Activated T-cell treated with anti-CD3 and anti-CD28 coated beads, Interleukin-2, amount 50 U/mL, for 72 hours (primary cell): ENCODE measurements at places on chromosomes 12 and 14. TPM values are rescaled to one million over a fixed set of nuclear protein-coding genes. Genes with fewer than 3 reads are reported as not detected.

GRCh38 chr14:33796356-33796755, 154.5 kb downstream of the EGLN3 start:
- DNase-seq = no peak

DNA sequence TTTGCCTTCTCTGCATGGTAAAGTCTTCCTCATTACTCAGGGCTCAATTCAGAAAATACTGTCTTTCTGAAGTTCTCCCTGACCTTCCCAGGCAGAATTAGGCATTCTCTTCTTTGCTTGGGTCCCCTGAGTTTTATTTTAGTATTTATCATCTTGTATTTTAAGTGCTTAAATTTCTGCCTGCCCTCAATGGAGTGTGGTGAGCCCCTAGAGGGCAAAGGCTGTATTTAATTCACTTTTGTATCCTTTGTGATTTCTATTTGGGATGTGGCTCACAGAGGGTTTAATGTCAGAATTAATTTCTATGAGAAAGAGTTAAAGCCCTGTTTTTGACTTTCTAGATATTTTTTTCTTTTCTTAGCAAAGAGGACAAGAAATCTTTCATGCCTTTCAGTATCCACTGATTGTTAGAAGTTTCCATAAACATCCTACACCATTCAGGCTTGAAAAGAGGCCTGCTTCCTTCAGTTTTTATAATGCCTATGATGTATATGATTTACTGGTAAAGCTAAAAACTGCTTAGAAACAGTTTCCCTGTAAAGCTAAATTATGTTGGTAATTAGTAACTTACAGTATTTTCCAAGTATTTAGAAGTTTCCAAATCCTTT, 55.6 kb upstream of the PTPRB start:
- DNase-seq = no peak

GRCh38 chr12:23333938-23334337, 615.5 kb downstream of the SOX5 start:
- no peak for DNase-seq

DNA sequence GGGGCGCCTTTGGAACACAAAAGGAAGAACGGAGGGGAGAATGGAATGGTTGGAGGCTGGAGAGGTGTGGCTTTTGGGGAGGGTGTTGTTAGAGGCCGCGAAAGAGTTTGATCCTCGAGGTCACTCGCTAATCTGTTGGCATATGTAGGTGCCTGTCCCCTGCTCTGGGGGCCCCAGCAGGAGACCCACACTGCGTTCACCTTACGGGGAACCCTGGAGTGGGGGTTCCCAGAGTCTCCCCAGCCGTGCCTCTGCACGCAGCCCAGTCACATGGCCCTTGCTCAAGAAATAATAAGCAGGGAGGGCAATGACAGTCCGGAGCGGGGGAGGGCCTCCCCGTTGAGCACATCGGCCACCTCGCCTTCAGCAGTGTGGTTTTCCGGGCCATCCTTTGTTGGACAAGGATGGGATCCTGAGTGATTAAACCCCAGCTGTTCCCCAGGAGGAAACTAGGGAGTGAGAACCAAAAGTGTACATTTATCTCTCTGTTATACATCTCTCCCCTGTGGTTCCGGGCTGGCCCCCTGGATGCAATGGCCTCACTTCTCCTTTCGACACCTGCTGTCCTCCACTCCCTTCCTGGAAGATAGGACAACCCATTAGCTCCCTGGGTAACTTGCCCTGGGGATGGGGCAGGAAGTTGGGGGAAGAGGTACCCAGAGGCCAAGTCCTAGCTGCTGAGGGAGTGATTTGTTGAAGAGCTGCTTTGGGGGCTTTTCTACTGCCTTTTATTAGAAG, 1.3 kb downstream of the PLEKHG3 start:
- DNase-seq = no peak

GRCh38 chr12:62919838-62920237, 15.1 kb downstream of the PPM1H start:
- DNase-seq = no peak

DNA sequence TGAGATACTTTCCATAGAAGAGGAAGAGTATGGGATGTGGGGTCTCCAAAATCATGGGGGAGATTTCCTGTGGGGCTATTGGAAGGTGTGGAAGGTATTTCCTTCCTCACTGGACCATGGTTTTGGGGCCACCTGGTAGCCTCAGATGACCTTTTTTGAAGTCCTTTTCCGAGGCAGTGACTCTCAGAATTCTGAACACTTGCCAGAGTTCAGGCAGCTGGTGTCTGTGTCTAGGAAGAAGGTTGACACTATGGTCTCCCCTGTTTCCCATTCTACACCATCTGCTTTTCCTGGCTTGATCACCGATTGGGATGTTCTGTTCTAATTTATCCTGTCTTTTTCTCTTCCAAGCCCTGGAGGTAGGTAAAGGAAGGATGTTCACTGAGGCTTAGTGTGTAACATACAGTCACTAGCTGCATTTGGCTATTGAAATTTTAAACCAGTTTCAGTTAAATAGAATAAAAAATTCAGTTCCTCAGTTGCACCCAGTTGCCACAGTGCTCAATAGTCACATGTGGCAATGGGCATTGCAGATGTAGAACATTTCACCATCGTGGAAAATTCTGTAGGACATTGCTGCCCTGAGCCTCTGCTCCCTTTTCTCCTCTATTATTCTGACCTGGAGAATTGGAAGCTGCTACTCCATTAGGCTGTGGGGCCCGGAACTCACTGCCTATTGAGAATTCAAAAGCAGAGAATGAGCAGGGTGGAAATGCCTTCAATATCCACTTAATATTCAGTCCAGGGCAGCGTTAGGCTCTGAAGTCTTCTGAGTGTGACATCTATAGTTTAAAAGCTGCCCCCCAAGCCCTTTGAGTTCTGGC, 11.0 kb upstream of the PLEKHG3 start:
- DNase-seq = no peak

DNA sequence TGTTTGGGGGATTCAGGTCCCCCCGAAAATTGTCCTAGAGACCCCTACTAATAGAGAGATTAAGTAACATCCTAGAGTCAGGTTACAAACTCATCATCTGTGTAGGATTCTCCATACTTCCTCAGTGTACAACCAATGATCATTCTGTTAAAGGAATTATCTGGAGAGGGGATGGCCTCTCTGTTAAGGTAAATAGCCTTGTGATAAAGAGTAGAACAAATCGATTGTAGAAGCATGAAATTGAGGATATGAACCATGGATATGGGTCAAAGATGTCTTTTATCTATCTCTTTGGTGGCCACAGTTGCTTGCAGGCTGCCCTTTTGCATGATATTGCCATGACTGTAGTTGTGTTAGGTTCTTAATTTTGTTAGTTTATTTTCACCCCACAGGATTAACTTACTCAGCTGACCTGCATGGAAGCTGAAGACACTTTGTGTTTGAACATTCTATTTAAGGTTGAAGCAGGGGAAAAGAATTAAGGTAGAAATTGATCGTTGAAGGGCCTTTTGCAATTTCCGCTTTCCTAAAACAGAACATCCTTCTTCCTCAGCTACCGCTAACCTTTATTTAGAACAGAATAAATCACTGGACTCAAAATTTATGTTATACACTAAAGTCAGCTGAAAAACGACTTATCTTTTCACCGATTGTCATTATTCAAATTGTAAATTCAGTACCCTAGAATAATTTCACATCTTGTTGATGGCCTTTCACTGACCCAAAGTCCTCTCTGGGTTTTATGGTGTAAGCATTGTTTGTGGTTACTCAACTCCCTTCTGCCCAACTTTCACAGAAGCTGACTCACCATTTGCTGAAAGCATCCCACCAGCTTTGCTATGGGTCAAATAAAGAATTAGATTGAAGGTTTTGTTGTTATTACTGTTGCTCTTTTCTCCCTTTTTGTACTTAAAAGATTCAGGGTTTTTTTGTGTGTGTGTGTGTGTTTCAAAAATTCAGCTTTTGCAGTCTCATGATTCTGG, 52.3 kb downstream of the IRAK3 start:
- no peak for DNase-seq

- no peak for DNase-seq
Observed at GRCh38 chr12:130846369-130846768, 7.3 kb upstream of the STX2 start.

GRCh38 chr14:76551906-76552305, 176.0 kb downstream of the ESRRB start:
- no peak for DNase-seq

DNA sequence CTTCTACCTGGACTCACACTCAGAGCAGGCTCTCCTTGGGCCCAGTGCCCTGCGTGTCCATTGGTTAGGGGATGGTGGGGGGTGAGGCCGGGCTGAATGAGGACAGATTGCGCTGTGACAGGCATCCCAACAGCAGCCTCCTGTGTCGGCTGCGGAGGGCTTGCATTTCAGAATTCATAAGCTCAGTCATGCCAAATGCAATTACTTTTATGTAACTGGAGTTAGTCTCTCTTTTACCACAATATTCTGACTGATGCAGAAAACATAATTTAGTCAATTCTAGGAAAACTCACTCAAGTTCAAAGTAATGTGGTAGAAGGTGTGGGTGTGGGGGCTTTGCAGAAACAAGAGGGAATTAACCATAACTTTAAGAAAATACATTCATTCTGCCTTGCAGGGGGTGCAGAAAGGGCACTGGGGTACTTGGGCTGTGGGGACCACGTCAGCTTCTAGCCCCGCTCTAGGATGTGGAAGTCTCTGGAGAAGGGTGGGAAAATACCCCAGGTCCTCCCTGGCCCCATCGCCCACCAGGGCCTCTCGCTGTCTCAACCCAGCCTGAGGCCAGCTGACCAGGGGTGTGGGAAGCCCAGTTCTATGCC, 257.7 kb downstream of the ADGRD1 start:
- DNase-seq = peak; percentile 24

DNA sequence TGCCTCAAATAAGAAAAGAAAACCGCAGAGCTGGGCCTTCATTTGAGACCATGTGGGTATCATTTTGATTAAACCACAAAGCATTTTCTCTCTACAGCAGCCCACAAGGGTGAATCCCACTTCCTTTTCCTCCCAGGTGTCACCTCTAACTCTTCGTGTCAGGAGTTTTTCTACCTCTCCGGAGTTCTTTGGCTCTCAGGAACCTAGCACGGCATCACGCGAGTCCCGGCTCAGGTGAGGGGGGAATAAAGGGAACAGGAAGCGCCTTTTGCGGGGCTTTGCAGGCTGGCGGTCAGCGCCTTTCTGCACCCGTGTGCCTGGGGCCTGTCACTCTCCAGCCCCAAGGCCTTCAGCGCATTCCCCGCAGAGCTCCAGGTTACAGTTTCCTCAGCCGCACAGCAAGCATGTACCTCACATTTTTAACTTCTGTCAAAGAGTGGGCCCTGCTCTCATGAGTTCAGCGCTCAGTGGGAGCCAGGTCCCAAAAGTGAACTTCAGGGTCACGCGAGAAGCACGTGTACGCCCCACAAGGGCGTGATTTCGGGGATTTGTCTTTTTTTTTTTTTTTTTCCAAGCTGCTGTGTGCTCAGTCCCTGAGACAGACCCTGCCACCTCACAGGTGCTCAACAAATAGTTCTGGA, 740 bp upstream of the PRPF40B start:
- peak; percentile 72 for DNase-seq

- no peak for DNase-seq
Observed at GRCh38 chr12:78324234-78324633, 493.5 kb downstream of the NAV3 start.

DNA sequence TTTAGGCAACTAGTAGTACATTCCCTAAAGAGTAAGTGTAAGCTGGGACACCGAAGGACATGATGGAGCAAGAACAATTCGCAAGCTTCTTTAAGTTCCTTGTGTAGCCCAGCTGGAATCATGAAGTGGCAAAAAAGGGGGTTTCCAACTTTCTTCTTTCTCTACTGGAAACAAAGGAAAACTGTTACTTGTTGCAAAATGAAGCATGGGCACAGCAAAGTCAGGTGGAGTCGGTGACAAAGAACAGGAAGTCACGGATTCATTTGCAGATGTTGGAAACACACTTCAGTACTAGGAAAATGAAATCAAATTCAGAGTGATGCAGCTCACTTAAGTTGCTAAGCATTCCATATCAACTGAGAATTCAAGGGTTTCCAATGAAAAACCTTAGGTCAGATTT, 706.9 kb upstream of the STXBP6 start:
- DNase-seq = no peak

DNA sequence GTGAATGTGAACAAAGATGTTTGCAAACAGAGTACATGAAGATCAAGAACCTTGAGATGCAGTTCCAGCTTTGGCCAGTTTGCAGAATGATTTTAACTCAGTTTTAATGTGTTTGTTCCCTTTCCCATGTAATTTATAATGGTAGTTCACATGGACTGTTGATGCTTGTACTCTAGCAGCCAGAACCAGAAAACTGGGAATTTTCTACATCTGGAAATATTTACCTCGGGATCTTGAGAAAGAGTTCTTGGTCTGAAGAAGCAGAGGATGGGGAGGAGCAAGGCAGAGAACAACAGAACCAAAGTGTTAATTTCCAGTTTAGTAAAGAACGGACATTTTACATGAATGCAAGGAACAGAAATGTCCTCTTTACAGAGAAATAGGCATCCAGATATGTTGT, 37.0 kb upstream of the PMCH start:
- DNase-seq = no peak

DNA sequence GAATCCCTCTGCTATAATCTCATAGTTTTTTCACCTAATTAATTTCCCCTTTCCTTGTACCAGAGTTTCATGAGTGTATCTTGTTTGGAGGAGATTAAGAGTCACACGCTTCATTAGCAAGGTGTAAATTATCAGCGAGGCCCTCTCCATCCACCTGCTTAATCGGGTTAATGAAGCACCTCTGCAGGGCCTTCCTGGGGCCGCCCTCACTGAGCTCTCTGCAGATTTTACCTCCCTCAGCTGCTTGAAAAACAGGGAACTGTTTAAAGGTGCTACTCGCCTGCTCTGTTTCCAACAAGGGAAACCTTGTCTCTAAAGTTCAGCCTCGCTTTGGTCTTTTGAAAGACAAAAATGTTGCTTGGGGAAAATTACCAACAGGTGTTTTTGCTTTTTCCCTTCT, 35.8 kb downstream of the OTX2 start:
- DNase-seq = no peak

DNA sequence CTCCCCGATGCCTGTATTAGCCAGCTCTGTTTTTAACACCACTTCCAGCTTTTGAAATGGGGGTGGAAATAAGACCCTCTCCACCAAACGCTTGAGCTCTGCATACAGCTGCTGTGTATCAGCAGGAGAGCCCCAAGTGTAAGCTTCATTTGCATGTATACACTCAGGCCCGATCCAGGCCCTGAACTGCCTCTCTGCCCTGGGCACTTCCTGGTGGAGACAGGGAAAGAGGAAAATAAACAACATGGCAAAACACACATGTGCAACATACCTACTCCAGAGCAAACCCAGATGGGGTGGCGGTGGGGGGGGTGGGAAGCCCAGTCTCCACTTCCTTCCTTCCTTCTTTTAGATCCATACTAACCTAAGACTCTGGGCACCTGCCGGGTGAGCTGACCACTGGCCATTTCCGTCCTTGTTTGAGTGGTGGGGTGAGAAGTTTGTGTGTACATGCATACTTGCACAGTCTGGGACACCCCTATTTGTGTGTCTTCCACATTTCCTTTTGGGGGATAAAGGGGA, 55.3 kb downstream of the RBM19 start:
- no peak for DNase-seq

- no peak for DNase-seq
Observed at GRCh38 chr12:12954356-12954755, 2.4 kb upstream of the GPRC5D start.

BDKRB1 gene
- total RNA-seq = not detected

IFNG-AS1 gene
- total RNA-seq = not detected

SLC25A21 gene
- not detected for total RNA-seq

MGP gene
- not detected for total RNA-seq

SMIM41 gene
- total RNA-seq = not detected

CIROP gene
- not detected for total RNA-seq
